NCI-H460 (cell line): ENCODE measurements at places on chromosomes 6 and 20.

DNA sequence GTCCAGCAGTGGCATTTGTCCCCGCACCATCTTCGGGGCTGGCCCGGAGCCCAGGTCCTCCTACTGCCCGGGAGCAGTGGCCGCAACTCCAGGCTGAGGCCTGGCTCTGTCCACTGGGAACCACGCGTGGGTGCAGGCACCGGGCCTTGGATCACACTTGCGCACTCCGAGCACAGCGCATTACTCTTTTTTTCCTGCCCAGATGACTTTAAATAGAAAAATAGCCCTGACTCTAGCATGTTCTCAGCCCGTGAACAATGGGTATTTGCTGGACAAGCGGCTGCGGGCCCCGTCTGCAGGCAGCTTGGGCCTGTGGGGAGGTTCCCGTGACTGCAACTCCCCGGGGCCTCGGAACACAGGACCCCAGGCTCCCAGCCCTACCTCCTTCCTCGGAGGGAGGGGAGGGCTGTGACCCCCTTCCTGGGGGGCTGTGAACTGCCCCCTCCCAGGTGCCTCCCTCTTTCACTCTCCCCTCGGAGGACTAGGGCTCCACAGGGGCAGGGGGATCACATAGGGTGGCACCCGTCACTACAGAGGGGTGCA, 162.2 kb downstream of the TBXT start:
- peak; percentile 46 for DNase-seq

DNA sequence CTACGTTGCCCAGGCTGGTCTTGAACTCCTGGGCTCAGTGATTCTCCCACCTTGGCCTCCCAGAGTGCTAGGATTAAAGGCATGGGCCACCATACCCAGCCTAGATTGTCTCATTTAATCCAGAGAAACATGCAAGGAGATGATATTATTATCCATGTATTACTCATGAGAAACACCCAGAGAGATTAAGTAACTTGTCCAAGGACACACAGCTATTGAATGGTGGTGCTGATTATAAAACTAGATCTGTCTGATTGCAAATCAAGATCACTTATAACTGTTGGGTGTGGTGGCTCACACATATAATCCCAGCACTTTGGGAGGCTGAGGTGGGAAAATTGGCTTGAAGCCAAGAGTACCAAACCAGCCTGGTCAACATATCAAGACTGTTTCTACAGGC, 94.4 kb upstream of the ZNF217 start:
- DNase-seq = no peak

DNA sequence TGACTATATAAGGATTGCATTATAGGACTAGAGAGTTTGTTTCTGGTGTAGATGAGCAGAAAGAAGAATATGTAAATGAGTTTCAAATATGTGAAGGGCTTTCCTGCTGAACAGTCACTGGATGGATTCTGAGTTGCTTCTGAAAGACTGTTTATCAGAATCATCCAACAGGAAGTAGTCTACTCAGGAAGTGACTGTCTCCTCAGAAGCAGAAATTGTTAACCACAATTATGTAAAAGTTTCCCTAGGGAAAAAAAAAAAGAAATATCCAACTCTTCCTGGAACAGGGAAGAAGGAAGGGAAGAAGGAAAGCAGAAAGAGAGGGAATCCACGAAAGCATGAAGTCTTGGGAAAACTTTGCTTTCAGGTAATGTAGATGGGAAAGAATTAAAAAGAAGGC, 138.9 kb downstream of the TENT5A start:
- no peak for DNase-seq

DNA sequence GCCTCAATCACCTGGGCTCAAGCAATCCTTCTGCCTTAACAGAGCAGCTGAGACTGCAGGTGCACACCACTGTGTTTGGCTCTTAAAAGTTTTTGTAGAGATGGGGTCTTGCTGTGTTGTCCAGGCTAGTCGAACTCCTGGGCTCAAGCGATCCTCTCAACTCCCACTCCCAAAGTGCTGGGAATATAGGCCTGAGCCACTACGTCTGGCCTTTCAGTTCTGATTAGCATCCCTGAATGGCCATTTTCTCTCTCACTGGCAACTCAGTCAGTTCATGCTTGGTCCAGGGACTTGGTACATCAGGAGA, 28.5 kb downstream of the DNMT3B start:
- no peak for DNase-seq

DNA sequence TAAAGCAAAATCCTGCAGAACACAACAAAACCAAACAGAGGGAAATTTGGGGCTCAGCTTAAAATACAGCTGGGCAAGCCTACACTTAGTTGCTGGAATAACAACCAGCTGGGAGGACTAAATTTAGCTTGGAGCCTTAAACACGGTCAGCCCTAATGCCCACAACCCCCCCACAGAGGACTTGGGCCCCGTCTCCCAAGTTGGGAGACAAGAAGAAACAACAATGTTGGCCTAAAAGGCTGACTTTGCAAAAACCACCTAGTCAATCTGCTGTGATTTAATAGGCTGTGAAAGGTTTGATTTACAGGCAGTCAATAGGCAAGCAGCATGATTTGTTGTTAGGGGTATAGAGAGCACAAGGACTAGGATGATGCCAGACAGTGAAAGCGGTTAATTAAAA, 40.3 kb upstream of the ARMC2 start:
- DNase-seq = no peak

DNA sequence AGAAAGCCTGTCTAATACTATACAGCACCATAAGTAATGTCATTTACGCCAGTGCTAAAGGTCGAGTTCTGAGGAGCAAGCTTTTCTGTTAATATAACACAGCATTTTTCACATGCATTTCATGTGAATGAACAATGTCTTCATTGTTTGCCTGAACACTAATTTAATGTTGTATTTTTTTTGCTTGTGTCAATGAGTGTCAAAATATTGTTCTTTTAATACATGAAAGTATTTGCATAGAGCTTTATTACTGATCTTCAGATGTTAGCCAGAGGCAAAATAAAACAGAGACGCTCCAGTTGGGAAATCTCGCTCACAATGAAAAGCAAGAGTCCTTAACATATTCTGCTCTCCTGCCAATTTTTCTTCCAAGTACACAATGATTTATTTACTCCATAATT, 151.8 kb downstream of the FOXC1 start:
- DNase-seq = no peak

GRCh38 chr6:67629258-67629657, 1005.8 kb upstream of the ADGRB3 start:
- DNase-seq = no peak

DNA sequence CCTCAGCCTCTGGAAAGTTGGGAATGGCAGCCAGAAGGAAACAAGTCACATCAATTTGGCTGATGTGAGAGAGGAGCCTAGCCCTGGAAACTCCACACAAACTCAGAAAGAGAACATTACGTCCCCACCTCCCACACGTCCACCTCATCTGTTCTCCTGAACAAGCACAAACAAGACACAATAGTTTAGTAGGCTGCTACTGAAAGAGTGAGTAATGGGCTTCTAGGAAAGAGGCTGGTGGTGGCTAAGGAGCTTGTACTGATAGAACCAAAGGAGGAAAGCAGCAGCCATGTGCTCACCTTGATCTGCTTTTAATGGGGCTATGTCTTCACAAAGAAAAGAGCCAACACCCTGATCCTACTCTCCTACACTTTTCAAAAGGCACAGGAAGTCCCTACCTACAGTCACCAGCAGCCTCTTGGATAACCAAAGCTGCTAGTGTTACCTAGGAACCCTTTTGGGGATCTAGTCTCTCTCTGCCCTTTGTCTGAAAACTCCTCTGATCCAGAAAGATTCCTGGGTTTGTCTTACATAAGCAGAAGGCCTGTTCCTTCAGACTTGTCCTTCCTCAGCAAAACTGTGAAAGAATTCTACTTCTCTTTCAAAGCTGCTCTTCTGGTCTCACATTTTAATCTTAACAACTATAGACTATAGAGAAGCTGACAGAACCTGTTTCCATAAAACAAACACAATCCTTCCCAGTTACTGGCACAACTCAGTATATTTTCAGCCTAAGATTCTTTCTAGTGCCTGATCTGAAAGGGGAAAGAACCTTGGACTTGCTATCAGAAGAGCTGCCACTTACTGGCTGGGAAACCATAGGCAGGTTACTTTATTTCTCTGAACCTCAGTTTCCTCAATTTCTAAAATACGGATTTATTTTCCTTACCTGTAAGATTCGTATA, 3.1 kb downstream of the PLAGL2 start:
- DNase-seq = no peak

GRCh38 chr6:37648465-37649330, 49.0 kb downstream of the MDGA1 start:
- DNase-seq = no peak

- DNase-seq = no peak
Observed at GRCh38 chr6:2509711-2510110, 241.0 kb downstream of the MYLK4 start.

- peak; percentile 63 for DNase-seq
Observed at GRCh38 chr6:165876588-165876987, 213.5 kb upstream of the PDE10A start.

DNA sequence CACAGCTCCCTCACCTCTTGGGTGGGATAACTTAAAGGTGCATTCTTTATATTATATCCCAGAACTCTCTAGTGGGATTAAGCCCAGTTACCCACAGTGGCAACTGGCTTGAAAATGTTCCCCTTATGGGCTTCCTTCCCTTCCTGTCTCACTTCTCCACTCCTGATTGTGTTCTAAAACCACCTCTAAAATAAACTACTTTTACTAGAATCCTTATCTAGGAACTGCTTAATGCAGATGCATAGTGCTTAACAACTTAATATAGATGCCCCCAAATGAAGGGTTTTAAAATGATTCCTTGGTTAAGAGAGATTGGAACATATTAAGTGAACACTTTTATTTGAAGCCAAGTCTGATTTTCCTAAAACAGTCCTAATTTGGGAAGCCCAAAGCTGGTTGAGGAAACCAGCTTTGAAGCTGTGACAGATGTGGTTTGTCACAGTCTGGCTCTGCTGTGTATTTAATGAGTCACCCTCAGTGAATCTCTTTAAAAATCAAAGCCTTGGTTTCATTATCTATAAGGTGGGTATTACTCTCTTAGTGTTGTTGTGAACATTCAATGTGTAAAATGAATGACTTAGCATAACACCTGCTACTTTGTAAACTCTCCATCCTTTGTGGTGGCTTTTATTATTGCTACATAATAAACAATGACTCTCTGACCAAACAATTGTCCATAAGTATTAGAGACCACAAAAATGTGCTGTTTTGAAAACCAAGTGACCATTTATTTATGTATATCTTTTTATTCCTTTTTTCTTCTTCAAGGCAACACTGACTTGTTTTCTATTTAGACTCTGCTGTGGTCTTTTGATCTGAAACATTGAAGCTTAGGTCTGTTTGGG, 24.4 kb downstream of the PLCB1 start:
- no peak for DNase-seq

- no peak for DNase-seq
Observed at GRCh38 chr6:138206862-138207261, 11.4 kb downstream of the PBOV1 start.

DNA sequence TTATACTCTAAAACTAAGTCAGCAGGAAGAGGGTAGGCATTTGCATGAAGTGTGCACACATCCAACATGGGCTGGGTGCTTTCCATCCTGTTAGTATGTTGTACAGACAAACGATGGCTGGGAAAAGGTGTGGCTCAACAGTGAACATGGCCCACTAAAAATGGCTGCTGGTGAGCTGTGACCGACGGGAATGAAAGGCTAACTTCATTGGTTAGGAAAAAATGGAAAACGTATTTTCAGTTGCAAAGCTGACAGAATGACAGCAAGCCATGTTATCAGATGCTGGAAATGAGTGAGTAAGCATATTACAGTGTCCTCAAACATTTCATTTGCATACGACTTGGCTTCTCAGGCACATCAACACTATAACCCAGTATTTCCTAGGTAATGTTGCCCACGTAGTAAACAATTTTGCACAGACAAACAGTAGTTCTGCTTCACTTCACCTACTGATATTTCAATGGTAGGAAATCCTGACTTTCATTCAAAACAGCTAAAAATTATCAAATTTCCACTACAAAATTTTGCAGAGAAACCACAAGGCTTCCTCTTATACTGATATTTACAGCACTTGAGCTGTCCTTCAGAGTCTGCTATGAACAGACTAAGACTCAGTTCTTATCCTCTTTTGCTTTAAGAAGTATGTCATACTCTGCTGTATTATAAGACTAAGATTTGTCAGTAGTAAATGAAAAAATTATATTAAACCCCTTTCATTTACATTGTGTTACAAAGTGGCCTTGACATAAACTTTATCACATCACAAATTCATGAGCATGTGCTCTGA, 98.9 kb downstream of the IRF4 start:
- DNase-seq = no peak

- DNase-seq = no peak
Observed at GRCh38 chr6:144912474-144912873, 627.3 kb downstream of the UTRN start.

GRCh38 chr6:75285283-75285639, 669 bp upstream of the TMEM30A start:
- no peak for DNase-seq

- no peak for DNase-seq
Observed at GRCh38 chr6:163620670-163621330, 206.3 kb downstream of the QKI start.

DNA sequence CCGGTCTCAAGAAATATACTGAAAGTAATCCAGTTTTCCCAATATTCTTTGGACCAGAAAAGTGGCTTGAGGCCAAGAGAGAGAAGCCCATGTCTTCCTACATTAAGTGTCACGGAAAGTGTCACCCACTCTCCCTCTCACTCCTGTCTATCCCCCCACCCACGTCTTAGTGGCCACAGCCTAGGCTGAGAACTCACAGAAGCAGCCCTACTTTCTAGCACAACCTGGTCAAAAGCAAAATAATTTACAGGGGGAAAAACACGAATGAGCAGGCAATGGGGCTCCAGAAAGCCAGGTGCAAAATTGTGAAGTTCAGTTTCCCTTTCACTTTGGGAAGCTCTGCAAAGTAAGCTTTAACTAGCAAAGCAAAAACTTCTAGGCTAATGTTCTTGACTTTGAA, 118.0 kb downstream of the OPRM1 start:
- DNase-seq = no peak

DNA sequence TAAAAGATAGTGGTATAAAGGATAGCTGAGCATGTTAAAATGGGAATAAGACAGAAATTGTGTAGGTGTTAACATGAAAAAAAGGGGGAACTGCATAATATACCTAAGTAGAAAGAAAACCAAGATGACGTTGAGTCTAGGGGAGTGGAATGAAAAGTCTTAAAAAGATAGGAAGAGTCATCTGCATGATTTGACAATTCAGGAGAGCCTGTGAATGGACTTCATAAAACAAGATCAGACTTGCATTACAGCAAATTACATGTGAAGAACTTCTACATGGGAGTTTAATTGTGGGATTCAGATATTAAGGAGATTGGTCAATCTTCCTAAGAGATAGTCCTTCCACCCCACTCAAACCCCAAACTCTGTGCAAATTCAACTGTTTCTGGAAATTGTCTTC, 85.5 kb downstream of the WASF1 start:
- DNase-seq = no peak
